ENCODE measurements at places on chromosomes 2 and 18.
A peak's percentile ranks its signal among the peaks of the same experiment; 100 is the strongest.

GRCh38 chr2:28649481-28650265 lies 102.0 kb upstream of the PPP1CB start:
- DNase-seq: no peak

DNA sequence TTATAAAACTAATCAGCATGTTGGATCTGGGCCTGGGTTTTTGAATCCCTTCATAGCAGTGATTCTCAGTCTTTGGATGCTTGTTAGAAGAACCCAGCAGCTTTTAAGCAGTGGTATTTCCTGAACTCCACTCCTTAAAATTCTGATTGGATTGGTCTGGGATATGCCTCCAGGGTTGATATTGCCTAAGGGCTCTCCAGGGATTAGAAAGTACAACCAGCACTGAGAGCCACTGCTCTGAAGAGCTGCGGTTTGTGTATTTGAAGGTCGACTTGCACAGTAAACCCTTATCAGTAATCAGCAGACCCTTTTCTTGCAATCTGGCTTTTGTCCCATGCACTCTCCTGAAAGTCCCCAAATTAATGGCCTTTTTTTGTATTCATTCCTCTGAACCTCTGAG lies 17.0 kb upstream of the RBMS1 start:
- no peak for DNase-seq

DNA sequence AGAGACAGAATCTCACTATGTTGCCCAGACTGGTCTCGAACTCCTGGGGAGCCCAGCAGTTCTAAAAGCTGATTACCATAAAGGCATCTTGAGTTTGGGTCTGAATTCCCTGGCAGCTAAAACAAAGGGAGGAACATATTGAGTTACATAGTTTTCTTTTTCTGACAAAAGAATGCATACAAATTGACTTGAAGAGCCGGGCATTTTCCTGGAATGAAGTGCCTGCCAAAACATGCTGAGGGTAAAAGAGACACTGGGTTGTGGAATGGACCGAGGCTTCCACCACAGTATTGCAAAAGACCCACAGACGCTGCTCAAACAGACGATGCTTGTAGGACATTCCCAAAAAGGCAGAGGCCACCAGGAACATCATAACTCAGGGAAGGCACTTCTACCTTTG lies 35.1 kb upstream of the ROCK2 start:
- no peak for DNase-seq

GRCh38 chr2:18242716-18243115 lies 317.7 kb downstream of the RDH14 start:
- DNase-seq: no peak

DNA sequence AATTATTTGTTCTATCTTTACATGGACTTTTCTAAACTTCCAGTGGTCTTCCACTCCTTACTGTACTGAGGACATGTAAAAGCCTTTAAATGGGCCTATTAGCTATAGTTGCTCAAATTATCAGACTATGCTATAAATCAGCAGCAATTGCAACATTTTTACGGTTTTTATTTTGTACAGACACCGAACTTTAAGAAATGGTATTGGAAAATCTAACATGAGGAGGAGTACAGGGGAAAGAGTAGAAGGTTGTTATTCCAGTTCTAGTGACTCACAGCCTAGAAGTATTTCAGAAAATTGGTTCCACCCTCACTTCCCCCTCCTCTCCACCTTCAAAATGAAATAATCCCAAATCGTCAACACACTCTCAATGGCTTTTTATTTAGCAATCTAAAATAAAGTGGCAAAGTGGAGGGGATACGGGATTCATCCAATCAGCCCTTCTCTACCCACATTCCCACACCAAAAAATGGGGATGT lies 1.1 kb downstream of the NCKAP1 start:
- no peak for DNase-seq

GRCh38 chr18:79877163-79878091 lies 74.0 kb downstream of the SLC66A2 start:
- DNase-seq: no peak

GRCh38 chr18:2310886-2311285 lies 260.4 kb downstream of the METTL4 start:
- DNase-seq: no peak

- DNase-seq: no peak
These were observed 14.6 kb upstream of the DYNC2LI1 start for GRCh38 chr2:43759195-43759594.

DNA sequence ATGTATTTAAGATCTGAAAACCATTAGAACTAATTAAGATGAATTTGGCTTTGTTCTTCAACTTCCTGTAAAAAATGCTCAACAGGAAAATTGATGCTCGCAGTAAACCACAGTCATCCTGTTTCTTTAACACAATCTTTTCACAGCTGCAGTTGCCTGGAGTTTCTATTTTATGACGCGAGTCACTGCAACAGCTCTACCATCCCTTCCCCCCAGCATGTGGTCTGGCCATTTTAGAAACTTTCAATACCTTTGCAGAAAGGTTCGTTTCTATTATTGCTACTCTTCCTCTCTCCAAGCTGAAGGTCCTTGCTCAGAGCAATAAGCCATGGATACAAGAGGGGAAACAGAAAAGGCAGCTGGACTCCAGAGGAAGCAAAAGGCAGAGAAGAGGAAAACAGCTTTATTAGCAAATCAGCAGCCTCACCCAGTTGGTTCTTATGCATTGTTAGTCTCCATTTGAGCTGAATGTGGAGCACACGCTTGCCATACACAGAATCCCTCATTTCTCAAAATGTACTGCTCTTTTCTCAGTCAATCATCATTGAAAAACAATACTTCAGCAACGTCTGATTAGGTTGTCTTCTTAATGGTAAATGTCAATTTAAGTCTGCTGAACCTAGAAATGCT lies 3.9 kb downstream of the WIPF1 start:
- peak; percentile 62 for DNase-seq

DNA sequence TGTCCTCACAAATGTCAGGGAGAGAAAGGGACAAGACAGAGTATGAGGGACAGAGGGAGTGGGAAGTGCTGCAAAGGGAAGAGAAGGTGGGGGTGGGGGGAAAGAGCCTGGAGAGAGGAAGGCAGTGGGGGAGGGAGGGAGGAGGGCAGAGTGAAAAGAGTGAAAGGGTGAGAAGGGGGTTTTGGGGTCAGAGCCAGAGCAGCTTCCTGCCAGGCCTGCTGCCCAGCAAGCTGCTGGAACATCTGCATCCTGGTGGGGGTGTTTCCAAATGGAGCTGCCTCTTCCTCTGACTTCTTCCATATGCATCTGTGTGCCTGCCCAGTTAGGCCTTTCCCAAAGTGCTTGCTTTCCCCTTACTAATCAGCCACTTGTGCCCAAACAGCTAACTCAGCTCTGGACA lies 94.3 kb upstream of the CELF4 start:
- no peak for DNase-seq

GRCh38 chr2:36843838-36844237 lies 122.5 kb downstream of the STRN start:
- DNase-seq: no peak

GRCh38 chr18:50607378-50607926 lies 47.6 kb downstream of the MAPK4 start:
- no peak for DNase-seq

DNA sequence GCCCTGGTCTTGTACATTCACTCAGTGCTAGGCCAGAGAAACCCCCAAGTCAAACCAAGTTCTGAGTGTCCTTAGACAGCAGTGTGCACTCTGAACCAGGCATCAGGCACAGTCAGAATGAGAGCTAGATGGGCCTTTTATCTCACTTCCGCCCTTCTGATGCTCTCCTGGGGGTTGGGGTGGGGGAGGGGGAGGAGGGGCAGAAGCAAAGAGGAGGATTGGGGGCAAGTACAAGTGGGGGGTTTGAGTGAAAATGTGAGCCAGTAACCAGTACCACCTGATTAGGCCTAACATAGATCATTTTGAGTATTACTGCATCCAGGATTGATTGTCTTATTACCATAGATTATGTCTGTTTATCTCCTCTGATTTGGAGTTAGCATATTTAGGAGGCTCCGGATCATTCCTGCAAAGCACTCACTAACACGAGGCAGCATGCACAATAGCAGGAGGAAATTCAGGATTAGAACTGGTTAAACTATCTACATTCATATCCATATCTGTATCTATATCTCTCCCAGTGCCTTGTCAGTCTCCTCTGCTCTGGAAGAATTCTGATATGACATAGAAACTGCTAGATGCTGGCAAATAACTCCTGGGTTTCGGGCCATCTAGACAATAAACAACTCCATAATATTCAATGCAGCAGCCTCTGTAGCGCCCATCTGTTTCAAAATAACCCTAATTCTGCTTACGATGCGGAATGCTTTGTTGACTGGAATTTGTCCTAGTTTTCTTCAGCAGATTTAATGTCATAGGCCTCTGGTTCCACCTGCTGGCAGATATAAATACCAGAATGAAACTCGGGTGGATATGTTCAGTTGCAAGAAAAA lies 149.1 kb downstream of the RHBDD1 start:
- DNase-seq: no peak

- DNase-seq: no peak
These were observed 251.8 kb upstream of the DDX18 start for GRCh38 chr2:117562654-117563053.

DNA sequence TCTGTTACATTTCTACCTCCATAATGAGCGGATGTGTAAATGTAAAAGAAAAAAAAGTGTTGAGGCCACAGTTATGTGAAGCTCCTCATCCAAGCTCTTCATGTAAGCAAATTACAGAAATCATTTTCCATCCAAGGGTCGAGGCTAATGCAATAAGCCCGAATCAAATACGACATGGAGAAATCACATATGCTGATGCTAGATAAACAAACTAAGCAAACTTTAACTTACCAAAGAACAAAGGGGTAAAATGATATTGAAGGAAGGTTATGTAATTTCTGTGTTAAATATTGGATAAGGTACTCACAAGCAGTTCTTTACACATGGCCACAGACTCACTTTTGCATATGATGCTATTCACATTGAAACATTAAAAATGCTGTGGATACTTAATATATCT lies 310.2 kb upstream of the ID2 start:
- DNase-seq: no peak

DNA sequence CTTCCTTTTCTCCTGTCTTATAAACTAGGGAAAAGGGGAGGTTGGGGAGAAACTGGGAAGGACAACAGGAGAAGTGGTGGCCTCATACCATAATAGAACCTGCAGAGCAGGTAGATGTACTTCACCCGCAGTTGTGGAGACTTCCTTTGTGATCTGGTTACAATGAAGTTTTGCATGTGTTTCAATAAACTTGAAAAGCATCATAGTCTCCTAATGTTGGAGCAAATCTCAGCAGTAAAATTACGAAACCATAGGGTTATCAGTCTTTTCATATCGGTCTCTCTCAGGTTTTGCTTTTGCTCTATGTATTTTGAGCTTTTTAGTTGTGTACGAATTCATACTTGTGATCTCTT lies 30.5 kb downstream of the ANO7 start:
- DNase-seq: no peak

GRCh38 chr2:236505648-236506047 lies 64.0 kb upstream of the ACKR3 start:
- no peak for DNase-seq

- no peak for DNase-seq
These were observed 118.8 kb upstream of the LHCGR start for GRCh38 chr2:48874282-48874681.

DNA sequence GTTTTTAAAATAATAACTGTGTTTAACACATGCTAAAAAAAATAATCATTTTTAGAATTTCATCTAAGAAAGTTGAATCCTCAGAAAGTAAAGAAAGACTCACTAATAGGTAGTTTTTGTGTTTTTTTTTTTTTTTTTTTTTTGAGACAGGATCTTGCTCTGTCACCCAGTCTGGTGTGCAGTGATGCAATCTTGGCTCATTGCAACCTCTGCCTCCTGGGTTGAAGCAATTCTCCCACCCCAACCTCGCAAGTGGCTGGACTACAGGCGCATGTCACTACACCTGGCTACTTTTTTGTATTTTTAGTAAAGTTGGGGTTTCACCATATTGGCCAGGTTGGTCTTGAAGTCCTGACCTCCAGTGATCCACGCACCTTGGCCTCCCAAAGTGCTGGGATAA lies 7.1 kb downstream of the CKAP2L start:
- no peak for DNase-seq

DNA sequence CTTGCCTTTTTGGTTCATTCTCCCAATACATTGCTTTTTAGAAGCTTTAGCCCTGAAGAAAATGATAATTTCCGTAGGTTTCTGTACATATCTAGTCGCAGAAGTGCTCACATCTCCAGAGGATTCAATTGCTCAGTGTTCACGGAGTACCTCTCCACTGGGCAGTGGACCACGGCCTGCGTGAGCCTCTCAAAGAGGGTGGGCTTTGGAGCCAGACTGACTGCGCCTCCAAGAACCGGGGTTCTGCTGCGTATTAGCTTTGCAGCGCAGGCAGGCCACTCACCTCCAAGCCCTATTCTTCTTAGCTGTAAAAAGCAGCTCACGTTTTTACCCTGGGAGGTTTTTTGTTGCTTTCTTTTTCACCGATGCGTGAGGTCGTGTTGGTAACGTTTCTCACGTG lies 35.4 kb downstream of the NTSR2 start:
- DNase-seq: no peak

- DNase-seq: no peak
These were observed 65.1 kb upstream of the THOC1 start for GRCh38 chr18:332721-333510.

GRCh38 chr2:114111329-114111728 lies 221.4 kb downstream of the ACTR3 start:
- DNase-seq: no peak

- no peak for DNase-seq
These were observed 846.2 kb downstream of the SLC4A3 start for GRCh38 chr2:220473611-220474010.

GRCh38 chr18:32956591-32957315 lies 183.9 kb upstream of the KLHL14 start:
- no peak for DNase-seq

DNA sequence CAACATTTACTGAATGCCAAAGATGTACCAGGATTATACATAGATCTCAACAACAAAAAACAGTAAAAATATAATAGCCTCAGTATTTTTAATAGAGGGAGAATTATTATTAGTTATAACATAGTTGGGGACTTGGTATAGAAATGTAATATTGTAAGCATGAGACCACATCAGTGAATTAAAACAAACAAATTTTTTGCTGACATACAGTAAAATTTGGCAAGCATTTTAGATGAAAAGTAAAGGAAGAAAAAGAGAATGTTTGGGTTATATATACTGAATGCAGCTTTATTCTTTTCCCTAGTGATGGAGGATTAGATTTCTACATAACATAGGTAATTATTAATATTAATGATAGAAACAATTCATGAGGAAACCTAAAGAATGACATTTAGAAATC lies 10.9 kb downstream of the CPS1 start:
- no peak for DNase-seq

DNA sequence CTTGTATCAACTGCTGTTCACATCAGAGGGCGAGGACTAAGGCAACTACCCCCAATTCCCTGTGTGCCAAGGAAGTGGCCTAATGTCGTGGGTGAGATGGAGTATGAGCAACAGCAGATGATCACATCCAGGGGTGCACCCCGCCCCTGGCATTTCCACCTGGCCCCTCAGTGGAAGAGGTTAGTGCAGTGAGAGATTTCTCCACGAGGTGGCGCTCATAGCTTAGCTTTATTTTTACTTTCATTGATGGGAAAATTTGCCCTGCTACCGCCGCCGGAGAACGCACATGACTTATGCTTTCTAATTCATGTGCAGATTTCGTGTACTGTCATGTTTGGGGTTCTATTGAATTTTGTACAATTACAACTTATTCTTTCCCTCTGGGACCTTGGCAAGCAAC lies 470.6 kb upstream of the MEX3C start:
- no peak for DNase-seq

- no peak for DNase-seq
These were observed 28.1 kb upstream of the HTR2B start for GRCh38 chr2:231152800-231153557.

All from T follicular helper cell (primary cell).